ENCODE measurements at places on chromosomes 11 and 22. TPM values are rescaled to one million over a fixed set of nuclear protein-coding genes. Genes with fewer than 3 reads are reported as not detected.

The SERPING1 gene
- 102 TPM for total RNA-seq

The SLC17A6 gene
- total RNA-seq, result not detected

The GNAZ gene
- 5.0 TPM for total RNA-seq

The OR6A2 gene
- 0.23 TPM for total RNA-seq

The SLC6A5 gene
- not detected for total RNA-seq

The OR56A1 gene
- 0.09 TPM for total RNA-seq

The KCNQ1 gene
- total RNA-seq, result 15.4 TPM

The UBQLNL gene
- total RNA-seq, result 0.74 TPM

Data from lung (tissue), 17 donors.